Effector CD8-positive, alpha-beta T cell (primary cell): ENCODE measurements at places on chromosomes 3 and 15.
A peak's percentile ranks its signal among the peaks of the same experiment; 100 is the strongest.

- DNase-seq: peak; percentile 87
Observed at GRCh38 chr15:41972253-41973242, at the start of gene EHD4. EHD4 (minus strand) TSS chr15:41972557; CDS start chr15:41972494, 63 bp downstream.

DNA sequence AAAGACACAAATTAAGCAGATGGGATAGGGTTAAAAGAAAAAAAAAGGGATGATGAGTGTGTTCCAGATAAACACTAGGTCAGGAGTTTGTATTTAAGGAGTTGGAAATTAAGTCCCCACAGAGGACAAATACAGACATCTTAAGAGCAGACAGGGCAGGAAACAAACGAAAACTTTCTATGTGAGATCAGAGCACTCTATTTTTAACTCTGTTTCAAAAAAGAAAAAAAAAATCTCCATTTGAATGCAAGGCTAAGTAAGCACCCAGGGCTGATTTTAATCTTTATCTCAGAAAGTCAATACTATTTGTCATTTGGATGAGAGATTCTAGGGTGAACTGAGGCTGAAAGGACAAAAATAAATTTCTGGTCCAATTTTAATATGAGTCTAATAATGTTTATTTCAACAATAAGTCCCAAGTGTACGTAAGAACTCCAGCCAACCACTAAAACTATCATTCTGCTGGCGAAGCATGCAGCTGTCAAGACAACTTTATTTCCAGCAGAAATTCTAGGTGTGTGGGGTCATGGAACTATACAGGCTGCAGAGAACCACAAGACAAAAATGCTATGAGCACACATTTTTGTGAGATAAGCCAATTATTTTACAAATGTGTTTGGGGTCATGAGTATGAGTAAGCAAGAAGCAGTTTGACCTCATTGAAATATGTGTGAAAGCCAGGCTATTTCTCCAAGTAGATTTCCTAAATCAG lies 186.1 kb downstream of the FMN1 start:
- no peak for DNase-seq

DNA sequence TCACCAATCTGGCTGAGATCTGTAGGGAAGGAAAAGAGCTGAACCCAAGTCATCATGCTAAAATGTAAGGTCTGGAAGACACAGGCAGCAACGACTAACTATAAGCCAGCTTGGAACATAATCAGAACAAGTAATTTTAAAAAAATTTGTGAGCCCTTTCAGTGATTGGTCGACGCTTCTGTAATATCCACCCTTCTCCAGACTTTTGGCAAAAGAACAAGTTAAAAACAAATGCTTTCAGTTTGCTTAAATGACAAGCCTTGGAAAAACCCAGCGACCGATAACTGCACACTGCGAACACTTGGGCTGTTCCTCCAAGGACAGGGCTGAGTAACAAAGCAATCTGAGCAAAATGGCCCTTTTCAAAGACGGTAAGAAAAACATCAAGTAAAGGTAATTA lies 49.6 kb downstream of the PCSK6 start:
- no peak for DNase-seq

GRCh38 chr3:171935261-171936123 lies 92.3 kb downstream of the TMEM212 start:
- no peak for DNase-seq

DNA sequence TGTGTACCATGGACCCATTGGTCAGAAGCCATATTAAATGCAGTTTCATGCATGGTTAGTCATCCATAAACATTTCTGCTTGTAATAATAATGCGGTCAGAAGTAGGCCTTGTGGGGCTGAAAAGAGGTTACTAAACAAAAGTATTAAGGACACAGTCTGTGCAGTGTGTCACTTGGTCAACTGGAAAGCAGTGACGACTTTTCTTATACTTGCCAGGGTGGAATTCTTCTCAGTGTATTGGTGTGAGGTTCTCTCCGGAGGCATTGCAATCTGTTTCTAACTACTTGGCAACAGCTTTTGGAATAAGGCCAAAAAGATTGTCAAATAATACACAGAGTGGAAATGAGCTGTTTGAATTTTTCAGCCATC lies 46.8 kb downstream of the CHL1 start:
- no peak for DNase-seq

DNA sequence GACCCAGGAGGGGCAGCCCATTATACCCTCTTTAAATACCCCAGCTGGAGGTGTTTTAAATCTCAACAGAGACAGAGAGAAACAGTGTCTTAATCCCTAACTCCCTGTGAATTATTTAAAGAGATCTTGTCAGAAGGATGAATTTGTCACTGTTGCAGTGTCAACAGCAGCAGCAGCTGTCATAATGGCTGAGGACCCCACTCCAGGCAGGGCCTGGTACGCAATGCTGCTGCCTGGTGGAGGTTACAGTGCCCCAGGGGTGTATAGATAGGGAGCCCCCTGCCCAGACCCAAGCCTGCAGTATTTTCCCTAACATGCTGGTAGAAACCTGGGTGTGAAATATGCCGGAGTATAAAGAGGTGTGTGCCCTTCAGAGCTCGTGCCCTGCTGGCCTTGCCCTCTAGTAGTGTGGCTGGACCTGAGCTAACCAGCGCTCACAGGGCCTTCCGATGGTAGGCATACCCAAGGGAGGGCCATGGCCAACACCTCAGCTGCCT lies 143.0 kb downstream of the EPHB1 start:
- DNase-seq: no peak

- no peak for DNase-seq
Observed at GRCh38 chr3:194315965-194316361, 35.2 kb downstream of the CPN2 start.

GRCh38 chr15:48730506-48730905 lies 80.4 kb downstream of the CEP152 start:
- DNase-seq: no peak

DNA sequence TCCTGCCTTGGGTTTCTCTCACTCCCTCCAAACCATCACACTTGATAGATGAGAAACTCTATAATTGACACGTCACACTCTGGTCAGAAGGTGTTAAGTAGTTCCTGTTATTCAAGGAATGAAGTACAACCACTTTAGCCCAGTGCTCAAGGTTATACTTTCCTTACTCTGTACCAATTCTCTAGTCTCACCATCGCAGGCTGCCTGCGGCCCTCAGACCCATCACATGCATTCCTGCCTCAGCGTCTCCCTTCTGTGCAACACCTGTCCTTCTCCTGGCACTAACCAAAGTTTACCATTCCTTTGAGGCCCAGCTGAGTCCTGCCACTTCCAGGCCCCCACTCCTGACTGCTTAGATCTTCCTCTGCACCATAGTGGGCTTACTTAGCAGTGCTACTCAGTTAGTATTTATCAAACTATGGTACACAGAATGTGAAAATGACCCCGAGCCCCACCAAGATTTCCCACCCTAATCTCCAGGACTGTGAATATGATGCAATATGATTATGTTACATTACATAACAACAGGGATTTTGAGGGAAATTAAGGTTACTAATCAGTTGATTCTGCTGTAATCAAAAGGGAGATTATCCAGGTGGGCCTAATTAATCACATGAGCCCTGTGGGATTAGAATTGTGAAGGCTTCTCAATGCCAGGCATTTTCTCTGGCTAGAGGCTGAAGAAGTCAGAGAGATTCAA lies 36.2 kb downstream of the SPINK8 start:
- no peak for DNase-seq

DNA sequence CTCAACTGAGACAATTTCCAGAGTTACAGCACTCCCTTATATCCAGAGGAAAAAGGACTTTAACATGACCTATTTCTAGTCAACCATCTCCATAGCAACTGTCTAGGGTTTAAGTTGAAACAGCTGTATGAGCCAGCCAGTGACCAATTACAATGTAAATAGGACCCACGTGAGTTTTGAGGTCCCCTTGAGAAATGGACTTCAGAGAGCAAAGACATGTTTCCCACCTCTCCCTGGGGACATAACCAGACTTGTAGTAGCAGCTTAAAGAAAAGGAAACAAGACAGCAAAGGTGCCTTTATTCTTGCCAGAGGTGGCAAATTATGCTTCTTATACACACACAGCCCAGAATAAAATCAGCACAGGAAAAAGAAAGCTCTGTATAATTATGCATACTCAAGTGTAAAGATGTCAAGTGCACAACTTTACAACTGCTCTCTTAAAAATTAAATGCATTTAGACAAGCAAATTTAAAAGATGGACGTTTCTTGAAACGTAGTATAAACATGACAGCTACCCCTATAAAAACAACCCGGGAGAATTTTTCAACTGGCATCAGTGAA lies 40.2 kb downstream of the SUMF1 start:
- DNase-seq: no peak
